ENCODE measurements at places on chromosomes 16 and 17. TPM values are rescaled to one million over a fixed set of nuclear protein-coding genes. Genes with fewer than 3 reads are reported as not detected.
A peak's percentile ranks its signal among the peaks of the same experiment; 100 is the strongest.

Gene ACAP1
- total RNA-seq = 275 TPM

Gene ODAD4
- 0.76 TPM for total RNA-seq

Gene SRL
- total RNA-seq = not detected

Gene CETP
- not detected for total RNA-seq

Gene CACNG5
- not detected for total RNA-seq

Gene C17orf78
- not detected for total RNA-seq

Gene MPG
- 72.6 TPM for total RNA-seq

Gene AOC2
- total RNA-seq = 4.2 TPM

Gene TMEM132E
- not detected for total RNA-seq

DNA sequence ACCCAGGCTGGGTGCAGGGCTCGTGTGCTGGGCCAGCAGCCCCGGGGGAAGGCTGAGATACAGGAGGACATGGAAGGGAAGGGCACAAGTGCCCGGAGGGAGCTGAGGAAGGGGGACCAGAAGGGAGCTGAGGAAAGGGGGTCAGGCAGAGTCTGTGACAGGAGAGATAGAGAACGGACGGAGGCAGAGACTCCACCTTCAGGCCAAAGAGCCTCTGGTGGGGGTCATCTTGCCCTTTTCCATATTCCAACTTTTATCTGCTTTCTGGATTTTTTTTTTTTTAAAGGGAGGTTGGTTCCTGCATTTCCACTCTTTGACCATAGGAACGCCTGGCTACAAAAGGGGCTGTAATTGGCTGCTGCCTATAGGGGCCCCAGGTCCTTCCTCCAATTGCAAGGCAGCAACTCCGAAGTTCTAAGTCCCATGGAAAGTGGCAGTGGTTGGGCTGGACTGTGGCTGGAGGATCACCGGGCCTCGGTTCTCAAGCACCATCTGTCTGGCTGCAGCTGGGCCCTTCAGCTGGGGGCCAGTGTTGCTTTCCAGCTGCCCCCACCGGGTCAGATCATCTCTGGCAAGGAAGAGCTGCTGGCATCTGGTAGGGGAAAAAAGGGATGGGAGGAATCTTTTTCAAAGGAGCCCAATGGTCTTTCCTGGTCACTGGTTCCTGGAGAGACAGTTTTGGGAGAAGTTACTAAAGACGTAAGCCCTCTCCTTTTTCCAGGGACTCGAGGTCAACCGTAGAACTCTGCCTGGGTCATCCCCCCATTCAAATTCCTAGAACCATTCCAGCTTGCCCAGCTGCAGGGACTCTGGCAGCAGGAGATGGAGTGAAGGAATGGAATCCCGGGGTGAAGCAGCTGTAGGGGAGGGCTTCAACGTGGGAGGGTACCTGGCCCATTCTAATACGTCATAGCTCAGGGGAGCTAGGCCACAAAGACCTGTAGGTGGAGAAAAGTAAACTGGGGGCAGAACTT is 13.1 kb upstream of the MRPS23 start:
- DNase-seq = no peak

DNA sequence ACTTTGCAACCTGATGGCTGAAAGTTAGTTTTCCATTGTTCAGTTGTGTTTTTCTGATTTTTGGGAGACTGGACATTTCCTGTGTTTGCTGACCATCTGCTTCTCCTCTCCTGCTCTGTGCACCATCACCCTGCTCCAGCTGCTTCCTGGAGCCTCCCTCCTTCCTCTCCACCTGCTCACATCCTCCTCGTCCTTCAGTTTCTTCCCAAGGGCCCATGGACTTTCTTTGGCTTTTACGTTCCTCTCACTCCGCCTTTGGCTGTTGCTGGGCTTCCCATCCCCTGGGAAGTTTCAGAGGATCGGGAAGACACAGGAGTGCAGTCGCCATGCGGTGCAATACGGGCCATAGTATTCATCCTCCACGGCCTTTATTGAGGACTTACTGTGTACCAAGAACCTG is 61.6 kb downstream of the TNFRSF13B start:
- no peak for DNase-seq

GRCh38 chr16:80931801-80932707 is 74.6 kb downstream of the CMC2 start:
- peak; percentile 59 for DNase-seq

- no peak for DNase-seq
Measured at GRCh38 chr16:66261826-66262225, 104.7 kb upstream of the CDH5 start.

DNA sequence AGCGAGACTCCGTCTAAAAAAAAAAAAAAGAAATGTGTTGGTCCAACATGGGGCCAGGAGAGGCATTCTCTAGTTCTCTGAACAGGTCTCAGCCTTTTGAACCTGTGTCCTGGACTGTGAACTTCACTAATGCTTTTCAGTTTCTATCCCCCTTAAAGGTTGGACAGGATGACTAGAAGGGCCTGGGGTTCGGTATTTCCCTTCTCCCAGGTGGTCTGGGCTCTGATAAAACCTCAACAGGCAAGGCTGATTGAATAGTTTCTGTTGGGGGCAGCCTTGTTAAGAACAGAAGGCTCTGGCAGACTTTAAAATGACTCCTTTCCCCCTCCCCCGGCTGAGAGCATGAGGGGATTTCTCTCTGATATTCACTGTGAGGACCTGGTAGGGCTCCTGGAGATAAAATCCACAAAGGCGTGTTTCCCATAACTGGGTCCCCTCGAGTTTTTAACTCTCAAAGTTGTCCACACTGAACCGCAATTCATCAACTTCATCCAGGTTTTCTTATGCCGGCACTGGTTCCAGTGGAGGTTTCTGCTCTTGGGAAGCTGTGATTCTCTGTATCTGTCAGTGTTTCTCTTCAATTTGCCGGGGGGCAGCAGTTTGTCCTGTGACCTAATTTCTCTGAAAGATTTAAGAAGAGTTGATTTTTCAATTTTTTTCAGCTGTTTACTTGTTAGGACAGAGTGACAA is 91.3 kb downstream of the METRNL start:
- no peak for DNase-seq

GRCh38 chr16:68951991-68952877 is 108.9 kb downstream of the TANGO6 start:
- no peak for DNase-seq

GRCh38 chr16:56953006-56953405 is 8.7 kb upstream of the CETP start:
- no peak for DNase-seq

DNA sequence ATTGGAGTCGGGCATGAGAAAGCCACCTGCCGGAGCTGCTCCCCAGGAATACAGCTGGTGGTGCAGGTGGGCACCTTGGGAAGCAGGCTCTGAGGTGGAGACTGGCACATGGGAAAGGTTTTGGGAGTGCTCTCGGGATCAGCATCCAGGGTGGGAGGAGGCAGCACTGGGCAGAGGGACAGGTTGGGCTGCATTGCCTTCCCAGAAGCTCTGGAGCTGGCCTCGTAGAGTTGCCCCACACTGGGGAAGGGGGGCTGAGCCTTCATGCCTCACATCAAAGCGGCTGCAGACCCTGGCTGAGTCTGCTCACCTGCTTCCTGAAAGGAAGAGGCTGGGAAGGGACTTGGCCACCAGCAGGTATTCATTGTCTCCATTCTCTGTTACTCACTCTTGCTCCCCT is 13.5 kb upstream of the GPRC5B start:
- no peak for DNase-seq

DNA sequence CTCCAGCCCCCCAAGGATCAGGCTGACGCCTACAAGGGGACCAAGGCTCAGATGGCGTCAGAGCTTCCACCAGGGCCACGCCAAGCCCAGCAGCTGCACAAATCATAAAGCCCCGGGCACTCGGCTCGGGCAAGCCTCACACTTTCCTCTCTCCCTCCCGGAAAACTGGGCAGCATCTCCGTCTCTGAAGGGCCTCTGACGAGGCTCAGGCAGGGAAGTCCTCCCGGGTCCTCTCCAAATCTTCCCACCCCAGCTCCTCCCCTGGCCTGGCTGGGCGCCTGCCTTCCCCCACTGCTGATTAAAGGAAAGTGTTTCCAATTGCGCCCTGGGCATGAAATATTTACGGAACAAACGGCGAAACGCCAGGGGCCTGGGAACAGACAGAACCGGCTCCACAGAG is 38.5 kb downstream of the PIEZO1 start:
- DNase-seq = no peak

DNA sequence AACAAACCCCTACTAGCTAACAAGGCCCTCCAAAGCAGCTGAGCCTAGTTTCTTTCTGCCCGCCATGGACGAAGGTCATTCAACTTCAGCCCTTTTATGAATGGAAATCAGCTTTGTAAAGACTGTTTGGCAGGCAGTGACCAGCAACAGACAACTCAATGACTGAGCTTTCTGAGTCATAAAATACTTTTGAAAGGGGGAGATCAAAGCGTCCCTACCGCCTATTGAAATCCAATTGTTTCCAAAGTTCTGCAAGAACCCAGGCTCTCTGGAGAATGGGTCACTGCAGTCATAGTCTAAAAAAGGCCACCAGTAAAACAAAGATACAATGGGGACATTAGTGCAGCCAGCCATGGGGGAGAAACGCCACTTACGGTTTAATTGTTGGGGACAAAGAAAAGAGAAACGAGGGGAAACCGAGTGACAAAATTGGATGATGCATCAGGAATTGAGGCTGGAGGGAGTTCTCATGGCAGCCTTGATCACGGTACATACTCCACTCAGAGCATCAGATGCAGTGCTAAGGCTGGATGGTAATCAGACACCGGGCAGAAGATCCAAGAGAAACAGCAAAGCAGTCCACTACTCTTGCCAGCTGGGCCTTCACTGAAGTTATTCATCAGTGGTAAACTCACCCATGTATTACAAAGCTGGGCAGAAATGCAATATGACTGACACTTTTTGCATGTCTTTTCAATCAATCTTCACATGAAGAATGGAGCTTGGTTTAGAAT is 9.8 kb downstream of the ADAMTS18 start:
- DNase-seq = no peak

GRCh38 chr17:57911834-57912673 is 43.2 kb downstream of the CUEDC1 start:
- no peak for DNase-seq

DNA sequence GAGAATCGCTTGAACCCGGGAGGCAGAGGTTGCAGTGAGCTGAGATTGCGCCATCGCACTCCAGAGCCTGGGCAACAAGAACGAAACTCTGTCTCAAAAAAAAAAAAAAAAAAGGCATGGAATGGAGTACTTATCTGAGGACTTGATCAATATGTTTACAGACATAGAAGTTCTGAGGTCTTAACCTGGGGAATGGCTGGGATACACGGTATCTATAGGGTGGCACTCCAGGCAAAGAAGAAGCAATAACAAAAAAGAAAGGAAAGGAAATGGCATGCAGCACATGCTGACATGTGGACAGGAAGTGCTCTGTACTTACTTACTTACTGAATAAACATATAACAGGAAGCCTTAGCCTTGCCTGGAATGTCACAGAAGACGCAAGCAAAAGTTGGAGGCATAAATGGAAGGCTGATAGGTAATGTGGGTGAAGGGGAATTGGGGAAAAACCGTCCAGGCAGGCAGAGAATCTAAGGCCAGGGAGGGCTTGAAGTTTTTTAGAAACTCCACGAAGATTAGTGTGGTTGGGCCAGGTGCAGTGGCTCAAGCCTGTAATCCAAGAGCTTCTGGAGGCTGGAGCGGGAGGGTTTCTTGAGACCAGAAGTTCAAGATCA is 10.1 kb upstream of the SPOP start:
- DNase-seq = peak; percentile 74

DNA sequence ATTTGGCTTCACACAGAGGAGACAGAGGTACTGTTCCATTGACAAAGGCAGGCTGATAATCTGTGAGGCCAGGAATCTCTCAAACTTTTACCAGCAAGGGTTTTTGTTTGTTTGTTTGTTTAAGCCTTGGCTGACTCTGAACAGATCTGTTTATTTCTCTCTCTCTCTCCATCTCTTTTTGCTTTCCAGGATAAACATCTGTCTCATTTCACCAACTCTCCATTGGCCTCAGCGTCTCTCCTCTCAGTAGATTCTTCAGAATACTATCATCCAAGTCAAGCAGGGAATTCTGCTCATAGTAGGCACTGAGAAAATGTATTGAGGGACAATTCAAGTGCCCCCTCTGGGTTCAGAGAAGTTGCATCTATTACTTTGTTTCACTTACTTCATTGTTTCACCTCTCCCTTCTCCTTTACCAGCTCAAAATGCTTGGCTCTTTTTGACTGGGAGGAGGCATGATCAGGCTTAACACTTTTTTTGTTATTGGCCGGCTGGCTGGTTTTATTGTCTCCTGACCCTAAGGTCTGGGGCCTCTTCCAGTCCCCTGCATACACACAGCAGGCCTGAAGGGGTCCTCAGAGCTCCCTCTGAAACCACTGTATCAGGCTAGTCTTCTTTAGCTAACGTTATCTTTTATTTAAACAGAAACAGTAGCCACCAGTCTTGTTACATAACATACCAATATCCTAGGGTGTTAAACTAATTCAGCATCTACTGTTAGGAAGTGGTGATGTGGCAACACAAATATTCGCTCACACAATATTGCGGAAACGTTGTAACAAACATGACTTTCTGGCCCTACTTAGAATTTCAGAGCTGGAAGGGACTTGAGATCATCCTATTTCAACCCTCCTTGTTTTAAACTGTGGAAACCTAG is 2.0 kb upstream of the YPEL2 start:
- peak; percentile 82 for DNase-seq

DNA sequence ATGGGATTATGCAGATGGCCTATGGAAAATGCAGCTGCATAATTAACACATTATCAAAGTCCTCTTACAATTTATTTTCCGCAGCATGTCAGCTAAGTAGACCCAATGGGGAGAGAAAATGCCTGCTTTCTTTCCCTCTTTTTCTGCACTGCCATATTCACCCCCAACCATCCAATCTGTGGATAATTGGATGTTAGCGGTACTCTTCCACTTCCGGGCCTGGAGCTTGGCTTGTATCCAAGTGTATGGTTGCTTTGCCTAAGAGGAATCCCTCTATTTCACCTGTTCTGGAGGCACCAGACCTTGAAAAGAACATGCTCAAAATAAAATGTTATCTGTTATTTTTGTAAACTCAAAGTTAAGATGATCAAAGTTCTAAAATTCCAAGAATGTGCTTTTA is 41.1 kb upstream of the CACNG3 start:
- no peak for DNase-seq

- DNase-seq = peak; percentile 86
Measured at GRCh38 chr17:77475016-77475976, 334.5 kb downstream of the SEC14L1 start.

- peak; percentile 88 for DNase-seq
Measured at GRCh38 chr17:82592767-82593589, 55.3 kb downstream of the WDR45B start.

DNA sequence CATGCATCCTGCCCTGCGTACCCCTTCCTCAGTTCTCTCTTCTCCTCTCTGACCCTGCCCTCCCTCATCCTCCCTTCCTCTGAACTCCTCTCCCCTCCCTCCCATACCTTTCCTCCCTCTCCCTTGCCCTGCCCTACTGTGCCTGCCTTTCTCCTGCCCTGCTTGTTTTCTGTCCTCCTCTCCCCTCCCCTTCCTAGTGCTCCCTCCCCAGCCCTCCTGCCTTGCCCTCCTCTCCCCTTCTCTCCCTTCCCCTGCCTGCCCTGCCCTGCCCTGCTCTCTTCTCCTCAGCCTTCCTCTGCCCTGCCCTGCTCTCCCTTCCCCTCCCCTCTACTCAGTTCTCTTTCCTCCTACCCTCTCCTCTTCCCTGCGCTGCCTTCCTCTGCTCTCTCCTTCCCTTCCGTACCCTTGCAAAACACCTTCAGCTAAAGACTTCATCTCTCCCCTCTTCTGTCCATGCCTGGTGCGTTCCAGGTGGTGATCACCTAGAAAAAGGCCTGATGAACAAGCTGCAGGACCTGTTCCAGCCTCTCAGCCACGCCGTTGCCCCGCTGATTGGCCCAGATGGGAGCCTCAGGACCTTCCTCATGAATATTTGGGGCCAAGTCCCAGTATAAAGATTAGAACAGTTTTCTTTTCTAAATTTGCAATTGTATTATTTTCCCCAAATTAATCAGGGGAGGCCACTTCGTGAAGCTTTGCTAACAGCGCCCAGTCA is 290.5 kb downstream of the CPPED1 start:
- no peak for DNase-seq

GRCh38 chr16:78796221-78796866 is 696.9 kb downstream of the WWOX start:
- DNase-seq = peak; percentile 76

All from activated CD4-positive, alpha-beta T cell treated with anti-CD3 and anti-CD28 coated beads, Interleukin-2, amount 10 ng/mL, durations not matched to agents 24 days and 14 days (primary cell).